ENCODE measurements at places on chromosomes 2 and 18.
A peak's percentile ranks its signal among the peaks of the same experiment; 100 is the strongest.

DNA sequence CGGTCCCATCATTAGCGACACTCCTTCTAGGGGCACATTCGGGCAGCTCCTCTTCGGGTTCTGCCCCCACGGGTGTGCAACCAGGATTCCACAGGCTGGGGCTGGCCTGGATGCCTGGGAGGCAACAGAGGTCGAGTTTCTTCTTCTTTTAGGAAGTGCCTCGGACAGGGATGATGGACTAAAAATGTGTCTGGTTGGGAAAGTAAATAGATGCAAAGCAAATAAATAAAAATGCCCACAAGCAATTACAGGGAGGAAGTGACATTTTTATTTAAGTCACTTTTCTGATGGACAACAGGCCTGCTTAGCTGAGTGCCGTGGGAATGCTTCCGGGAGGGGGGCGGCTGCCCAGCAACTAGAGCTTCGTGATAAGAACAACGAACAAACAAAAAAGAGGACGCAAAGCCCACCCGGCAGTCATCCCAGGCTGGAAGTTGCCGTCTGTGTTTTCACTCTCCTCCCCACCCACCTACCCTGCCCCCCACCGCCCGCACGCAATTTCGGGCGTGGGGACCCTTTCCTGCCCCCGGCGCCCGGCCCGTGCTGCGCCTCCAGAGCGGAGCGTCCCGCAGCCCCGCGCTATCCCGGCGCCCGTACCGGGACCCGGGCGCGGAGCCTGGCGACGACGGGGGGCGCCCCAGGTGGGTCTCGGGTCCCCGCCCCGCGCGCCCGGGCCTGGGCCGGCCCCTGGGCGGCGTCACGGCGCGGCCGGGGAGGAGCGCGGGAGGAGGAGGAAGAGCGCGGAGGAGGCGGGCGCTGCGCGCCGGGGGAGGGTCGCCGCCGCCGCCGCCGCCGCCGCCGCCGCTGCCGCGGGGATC lies 412 bp upstream of the NCK2 start:
- peak; percentile 75 for DNase-seq

DNA sequence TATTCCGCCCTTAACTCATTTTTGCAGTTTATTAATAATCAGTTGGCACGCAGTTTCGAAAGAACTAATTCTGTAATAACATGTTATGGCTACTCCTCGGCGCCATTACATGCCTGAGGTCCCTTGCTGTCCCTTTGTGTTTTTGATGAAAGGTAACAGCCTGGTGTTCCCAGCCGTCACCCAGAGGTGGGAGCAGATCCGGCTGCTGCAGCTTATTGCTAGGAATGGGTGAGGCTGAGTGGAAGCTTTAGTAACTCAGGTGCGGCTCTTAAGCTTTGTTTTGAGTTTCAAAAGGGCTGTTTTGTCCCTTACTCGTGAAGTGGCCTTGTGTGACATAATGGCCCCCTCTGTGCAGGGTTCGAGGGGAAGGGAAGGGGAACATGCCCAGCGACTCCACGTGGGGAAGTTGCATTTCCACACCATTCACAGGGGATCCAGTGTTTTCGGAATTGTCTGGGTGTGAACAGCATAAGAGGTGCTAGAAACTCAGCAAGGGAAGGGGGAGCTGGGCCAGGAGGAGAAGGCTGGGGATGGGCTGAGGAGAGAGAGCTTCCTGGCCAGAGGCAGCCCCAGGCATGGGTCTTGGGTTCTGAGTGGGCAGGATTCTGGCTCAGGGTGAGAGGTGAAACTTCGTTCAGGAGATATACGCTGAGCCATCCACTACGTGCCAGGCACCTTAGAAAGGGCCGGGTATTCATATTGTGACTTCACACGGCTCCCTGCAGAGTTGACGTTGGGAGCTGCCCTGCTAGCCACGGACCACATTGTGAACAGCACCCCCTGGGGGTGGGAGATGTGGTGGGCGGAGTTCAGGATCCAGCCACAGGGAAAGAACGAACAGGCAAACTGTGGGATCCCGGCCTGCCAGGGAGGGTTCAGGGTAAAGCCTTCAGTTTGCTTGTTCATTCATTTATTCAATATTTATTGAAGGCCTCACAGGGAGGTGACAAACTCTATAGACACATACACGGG lies 84.4 kb downstream of the TGOLN2 start:
- DNase-seq: peak; percentile 59

DNA sequence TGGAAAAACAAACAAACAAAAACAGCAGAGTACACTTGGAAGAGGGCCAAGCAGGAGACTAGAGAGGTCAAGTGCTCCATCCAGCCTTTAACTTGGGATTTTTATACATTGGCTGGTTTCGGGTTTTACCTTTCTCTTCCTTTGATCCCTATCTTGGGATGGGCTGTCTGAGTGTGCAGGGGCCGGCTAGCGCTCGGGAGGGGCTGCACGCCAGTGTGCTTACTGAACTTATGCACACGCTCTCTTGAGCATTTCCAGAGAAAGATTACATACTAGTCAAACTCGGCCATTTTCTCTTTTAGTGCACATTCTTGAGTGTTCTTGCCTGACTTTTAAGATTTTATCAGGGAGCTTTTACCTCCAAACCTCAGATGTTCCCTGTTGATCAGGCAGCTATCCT lies 707.8 kb downstream of the DSC3 start:
- DNase-seq: no peak

GRCh38 chr2:199136681-199137080 lies 321.1 kb downstream of the SATB2 start:
- DNase-seq: peak; percentile 15

- no peak for DNase-seq
Observed at GRCh38 chr2:67451086-67451832, 54.1 kb downstream of the ETAA1 start.

GRCh38 chr2:219125225-219125885 lies 35.3 kb downstream of the NHEJ1 start:
- peak; percentile 88 for DNase-seq

DNA sequence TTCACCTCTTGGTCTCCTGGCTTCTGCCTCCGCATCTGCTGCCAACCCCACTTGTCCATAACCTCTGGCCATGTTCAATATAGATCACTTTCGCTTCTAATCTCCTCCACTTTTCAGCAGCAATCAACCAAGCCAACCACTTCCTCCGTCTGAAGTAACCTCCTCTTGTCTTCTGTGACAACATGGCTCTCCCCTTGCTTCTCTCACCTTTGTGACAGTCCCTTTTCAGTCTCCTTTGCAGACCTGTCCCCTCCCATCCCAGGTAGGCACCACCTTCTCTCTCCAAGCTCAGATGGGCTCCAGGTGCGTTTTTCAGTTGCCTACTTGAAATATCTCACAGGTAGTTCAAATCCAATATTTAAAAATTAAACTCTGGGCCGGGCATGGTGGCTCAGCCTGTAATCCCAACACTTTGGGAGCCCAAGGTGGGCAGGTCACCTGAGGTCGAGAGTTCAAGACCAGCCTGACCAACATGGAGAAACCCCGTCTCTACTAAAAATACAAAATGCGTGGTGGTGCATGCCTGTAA lies 4.7 kb upstream of the PSD4 start:
- DNase-seq: peak; percentile 32

DNA sequence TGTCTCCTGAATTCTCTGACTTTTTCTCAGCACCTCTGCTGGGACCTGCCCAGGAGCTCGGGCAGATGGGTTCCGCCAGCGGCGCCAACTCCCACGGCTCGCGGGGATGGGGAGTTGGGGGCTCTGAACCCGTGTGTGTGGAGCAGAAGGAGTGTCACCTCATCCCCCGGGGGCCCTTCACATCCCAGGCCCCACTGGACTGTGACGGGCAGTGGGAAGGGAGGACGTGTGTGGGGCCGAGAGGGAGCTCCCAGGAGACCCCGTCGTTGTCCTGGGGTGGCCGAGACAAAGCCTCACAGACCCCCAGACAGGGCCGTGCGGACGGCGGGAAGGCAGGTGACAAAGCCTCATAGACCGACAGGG lies 130.0 kb upstream of the CTDP1 start:
- no peak for DNase-seq

DNA sequence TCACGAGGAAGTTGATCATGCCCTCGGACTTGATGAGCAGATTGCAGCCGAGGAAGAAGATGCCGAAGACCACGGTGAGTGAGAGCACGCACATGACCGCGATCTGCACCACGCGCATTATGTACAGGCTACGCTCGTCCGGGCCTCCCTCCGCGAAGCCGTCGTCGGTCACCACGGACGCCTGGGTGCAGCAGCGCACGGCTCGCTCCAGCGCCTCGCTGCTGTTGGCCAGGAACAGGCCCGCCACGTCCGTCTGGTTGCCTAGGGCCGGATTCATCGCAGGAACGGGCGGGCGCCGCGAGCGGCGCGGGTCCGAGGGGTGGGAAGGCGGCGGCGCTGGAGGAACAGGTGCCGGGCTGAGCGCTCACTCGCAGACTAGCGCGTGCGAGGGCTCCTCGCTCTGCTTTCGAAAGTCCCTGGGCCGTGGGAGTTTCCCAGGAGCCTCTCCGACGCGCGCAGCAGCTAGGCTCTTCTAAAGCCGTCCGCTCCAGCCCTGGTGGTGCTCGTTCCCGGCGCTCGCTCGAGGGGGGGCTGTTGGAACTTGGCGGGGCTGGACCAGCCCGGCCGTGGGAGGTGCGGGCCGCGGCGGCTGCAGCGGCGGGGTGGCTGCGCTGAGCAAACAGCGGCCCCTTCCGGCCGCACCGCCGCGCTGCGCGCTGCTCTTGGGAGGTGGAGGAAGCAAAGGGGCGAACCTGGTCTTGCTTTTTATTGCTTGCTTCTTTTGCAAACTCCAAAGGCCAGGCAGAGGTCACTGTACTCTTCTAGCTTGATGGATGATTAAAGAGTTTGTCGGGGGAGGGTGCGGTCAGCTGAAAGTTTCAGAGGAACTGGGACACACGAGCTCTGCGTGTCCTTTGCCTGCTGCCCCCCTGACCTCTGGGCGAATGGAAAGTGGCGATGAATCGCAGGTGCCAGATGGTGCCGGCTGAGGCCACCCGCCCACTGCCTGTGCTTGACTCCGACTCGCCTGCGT lies at the start of gene RPRM:
TSS of gene RPRM (minus strand) at position 474 of the 973 bp plus-strand sequence. CDS start at position 277, 197 bp downstream.
- peak; percentile 20 for DNase-seq

GRCh38 chr2:234978466-234979203 lies 26.8 kb downstream of the SH3BP4 start:
- DNase-seq: no peak

- no peak for DNase-seq
Observed at GRCh38 chr18:51912381-51912780, 427.6 kb upstream of the DCC start.

GRCh38 chr2:238936162-238937052 lies 88.5 kb downstream of the TWIST2 start:
- DNase-seq: no peak

DNA sequence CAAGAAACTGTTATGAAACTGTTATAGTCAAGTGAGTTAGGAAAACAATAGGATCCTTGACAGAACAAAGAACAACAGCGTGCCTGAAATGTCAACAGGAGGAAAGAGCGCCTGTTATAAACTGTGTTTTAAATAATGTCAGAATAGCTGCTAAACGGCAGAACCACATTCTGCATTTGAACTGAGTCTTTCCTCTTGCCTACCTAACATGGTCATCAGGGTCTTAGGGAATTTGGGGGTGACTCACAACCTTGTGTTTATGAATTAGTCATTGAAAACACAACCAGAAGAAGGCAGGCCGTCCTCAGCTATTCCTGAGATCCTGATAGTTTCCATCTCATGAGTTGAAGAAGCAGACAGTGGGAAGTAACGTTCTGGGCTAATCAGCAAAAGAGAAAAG lies 222.0 kb upstream of the FN1 start:
- no peak for DNase-seq

- DNase-seq: no peak
Observed at GRCh38 chr18:75923169-75923568, 495.7 kb upstream of the SMIM21 start.

DNA sequence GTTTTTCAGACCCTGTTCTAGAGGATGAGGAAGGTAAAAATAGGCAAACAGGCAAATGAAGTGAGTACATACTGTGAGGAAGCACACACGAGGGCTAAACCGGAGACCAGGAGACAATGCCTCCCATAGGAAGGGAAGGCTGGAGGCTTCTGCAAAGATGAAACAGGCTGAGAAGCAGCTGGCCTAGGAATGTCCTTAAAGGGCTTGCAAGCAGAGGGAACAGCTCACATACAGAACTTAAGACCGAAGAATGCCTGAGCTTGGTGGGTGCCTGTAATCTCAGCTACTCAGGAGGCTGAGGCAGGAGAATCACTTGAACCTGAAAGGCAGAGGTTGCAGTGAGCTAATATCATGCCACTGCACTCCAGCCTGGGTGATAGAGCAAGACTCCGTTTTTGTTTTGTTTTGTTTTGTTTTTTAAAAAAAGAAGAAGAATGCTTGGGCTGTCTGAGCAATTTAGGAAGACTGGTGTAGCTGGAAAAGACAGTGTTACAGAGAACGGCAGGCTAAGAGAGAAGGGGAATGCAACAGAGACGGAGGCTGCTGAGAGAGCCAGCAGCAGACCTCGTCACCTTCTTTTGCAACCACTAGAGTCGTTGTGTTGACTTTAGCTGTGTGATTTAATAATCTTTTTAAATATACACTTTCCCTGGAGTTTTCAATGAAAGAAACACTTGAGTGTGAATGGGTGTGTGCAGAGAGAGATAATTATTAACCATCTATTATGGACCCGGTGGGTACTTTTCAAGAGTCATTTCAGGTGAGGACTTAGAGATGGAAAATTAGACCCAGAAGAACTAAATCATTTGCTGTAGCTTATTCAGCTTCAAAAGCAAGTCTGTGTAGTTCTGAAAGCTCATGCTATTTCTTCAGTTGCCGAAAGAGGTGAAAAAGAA lies 232.8 kb downstream of the GALR1 start:
- no peak for DNase-seq

DNA sequence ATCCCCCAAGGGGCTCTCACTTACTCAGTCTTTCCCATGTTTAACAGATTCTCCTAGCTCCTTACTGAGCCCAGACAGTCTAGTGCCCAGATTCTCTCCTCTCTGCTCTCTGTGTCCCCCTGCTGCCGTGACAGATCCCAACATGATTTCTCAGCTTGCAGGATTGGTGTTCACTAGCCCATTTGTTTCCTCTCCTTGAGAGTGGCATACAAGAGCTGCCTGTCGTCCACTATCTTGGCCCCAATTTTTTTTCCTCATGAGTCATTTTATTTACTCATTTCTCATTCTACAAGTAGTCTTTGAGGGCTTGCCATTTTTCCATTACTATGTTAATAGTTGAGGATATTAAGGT lies 199.9 kb upstream of the FN1 start:
- DNase-seq: no peak

Measured in NB4 (cell line).